GM23248 (cell line): ENCODE measurements at places on chromosomes 16 and 17.

DNA sequence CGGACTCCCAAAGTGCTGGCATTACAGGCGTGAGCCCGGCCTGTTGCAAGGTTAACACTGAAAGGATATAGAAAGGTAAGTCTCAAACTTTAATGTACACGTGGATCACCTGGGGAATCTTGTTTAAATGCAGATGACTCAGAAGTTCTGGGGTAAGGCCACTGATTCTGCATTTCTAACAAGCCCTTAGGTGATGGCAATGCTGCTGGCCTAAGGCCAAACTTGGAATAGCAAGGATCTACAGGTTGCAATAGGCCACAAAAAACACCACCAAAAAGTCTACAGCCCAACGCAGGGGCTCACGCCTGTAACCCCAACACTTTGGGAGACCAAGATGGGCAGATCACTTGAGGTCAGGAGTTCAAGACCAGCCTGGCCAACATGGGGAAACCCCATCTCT lies 4.2 kb downstream of the CMTM4 start:
- DNase-seq: no peak

DNA sequence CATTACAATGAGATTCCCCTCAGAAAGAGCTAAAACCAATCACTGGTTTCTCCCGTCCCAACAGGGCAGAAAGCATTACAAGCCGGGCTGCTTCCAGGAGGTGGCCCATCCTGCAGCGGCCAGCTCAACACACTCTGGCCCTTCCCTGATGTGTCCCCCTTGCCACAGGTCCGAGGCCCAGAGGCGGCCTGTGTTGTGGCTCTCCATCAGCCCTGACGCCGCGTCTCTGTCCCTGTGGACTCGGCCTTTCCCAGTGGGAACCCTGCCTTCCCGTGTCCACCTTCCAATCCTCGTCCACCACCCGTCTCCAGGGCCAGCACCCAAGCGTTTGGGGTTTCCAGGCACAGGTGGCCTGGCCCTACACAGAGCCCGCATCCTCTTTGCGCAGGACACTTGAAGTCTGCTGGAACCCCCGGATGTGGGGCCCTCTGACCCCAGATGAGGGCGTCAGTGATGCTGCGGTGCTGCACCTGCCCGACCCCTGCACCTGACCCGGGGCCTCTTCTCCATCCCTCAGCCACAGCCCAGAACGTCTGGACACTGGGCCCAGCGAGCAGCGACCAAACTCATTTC lies 21.1 kb downstream of the RAB40B start:
- DNase-seq: no peak

GRCh38 chr17:80116276-80116920 lies 15.0 kb downstream of the GAA start:
- DNase-seq: no peak

DNA sequence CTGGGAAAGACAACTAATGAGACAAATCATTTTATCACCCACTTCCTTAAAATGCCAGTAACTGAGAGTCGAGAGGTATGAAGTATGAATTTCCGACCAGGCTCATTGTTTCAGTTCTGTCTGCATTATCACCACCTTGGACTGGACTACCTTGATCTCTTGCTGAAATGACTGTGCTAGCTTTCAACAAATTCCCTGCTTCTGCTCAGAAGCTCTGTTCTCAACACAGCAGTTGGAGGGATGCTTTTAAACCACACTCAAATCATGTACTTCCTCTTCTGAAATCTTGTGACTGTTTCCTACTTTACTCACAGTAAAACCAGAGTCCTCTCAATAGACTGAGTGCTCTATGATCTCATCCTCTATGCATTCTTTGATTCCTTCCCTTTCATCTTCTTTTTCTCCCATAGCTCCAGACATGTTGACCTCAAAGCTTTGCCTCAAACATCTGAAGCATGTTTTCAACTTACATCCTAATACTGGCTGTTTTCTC lies 195.8 kb downstream of the KCNJ2 start:
- peak; percentile 57 for DNase-seq

DNA sequence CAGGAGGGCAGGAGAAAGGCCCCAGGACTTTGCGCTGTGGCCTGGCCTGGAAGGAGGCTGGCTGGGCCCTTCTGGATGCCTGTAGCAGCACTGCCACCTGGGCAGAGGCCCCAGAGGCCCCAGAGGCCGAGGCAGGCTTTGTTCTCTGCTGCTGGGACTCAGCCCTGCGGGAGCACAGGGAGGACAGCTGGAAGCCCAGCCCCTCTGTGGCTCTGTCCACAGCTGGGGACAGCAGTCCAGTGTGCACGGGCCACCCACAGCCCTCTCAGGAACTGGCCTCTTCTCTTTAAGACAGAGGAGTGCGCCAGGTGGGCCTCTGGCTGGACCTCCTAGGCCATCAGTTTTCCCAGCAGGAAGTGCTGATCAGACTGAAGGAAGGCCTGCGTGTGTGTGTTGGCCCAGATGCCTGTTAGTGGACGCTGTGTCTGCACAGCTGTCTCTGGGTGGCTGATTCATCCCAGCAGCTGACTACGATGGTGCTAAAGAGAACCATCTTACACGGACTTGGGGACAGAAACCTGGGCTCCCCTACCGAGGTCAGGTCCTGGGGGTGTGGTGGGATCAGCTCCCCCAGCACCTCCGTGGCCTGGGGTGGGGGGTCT lies 26.9 kb upstream of the ZNF750 start:
- peak; percentile 91 for DNase-seq

DNA sequence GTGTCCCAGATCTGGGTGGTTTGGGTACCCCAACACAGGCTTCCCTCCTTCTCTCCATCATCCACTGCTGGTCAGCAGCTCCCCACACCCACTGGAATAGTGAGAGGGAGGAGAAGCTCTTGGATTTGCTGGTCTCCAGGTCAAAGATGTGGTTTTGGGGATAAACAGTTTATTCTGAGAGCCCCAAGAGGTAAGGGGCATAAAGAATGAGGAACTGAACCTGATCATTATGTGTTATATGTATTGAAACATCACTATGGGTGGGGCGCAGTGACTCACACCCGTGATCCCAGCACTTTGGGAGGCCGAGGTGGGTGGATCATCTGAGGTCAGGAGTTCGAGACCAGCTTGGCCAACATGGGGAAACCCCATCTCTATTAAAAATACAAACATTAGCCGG lies 3.9 kb downstream of the DPEP2 start:
- no peak for DNase-seq

DNA sequence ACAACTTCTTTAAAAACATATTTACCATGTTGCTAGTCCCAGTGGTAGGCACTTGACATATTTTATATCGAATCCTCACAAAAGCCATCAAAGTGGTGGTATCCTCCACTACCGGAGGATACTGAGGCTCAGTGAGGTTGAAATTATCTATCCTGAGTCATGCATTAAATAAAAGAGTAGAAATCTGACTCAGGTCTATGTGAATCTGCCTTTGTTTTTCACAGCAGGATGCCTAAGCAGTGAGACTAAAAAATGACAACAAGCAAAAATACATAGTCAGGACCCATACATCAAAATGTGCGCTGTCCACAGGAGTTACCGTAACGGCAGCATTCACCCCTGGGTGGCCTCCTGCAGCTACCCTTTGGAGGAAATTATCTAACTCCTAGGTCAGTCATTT lies 17.7 kb downstream of the BRD7 start:
- peak; percentile 62 for DNase-seq

DNA sequence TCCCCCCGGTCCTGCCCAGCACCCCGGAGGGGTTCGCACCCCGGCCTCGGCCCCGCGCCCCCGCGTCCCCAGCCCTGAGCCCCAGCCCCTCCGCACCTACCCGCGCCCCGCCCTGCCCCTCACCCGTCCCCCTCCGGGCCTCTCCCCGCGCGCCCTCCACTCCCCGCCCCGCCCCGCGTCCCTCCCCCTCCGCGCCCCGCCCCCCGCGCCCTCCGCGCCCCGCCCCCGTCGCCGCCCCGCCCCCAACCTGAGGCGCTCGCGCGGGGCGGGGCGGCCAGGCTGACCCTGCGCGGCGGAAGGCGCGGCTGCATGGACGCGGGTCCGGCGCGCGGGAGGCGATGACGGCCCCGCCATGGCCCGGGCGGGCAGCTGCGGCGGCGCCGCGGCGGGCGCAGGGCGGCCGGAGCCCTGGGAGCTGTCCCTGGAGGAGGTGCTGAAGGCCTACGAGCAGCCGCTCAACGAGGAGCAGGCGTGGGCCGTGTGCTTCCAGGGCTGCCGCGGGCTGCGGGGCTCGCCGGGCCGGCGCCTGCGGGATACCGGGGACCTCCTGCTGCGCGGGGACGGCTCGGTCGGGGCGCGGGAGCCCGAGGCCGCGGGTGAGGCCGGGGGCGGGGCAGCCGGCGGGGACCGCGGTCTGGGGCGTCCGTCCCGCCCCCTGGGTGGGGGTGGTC lies at the start of gene SPIRE2:
Gene SPIRE2 (plus strand): TSS at position 277 of the 671 bp plus-strand sequence. CDS start 76 bp downstream, at position 353.
- DNase-seq: peak; percentile 91

DNA sequence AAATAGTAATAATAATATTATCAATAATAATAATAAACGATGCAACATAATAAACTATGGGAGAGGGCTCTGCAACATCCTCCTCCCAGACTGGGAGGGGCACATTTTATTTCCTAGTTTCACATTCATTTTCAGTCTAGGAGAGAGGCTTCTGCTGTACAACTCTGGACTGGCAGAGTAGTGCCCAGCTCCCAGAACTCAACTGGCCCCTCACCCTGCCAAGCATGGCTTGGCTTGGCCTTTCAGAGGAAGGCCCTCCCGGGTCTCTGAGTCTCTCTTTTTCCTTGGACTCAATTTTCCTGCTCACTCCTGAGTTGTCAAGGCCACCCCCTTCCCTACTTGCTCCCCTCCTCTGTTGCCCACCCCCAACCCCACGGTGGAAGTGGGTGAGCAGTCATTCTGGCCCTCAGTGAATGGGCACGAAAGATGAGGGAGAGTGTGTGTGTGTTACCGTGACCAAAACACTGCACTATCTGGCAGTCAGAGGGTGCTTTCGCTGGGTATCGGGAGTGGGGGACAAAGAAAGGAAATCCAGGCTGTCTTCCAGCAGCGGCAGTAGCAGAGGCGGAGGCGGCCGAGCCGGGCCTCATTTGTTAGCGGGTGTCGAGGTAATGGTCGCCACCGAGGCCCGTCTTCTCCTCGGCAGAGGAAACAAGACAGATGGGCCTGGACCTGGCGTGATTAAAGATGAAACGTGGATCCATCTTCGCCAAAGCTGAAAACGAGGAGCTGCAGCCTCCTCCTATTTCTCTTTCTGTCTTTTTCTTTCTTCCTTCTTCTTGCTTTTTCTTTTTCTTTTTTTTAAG lies 2.3 kb downstream of the HOXB4 start:
- no peak for DNase-seq

GRCh38 chr17:51638971-51639370 lies 378.6 kb downstream of the UTP18 start:
- no peak for DNase-seq

- DNase-seq: peak; percentile 41
These were observed 233.1 kb upstream of the AXIN2 start for GRCh38 chr17:65794572-65794971.

DNA sequence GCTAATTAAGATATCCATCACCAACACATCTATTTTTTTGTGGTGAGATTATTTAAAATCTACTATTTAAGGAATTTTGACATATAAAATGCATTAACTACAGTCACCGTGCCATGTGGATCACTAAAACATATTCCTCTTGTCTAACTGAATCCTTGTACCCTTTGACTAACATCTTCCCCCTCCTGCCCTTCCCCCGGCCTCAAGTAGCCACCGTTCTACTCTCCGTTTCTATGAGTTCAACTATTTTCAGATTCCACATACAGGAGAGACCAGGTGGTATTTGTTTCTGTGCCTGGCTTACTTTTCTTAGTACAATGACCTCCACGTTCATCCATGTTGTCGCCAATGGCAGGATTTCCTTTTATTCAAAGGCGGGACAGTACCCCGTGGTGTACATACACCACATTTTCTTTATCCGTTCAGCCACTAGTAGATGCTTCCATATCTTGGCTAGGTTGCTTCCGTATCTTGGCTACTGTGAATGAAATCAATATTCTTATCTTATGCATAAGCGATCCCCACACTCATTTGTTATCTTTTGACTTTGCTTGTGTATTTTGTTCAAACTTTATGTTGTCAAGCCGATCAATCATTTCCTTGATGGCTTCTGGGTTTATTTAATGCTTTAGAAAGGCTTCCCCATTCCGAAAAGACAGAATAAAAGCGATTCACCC lies 134.7 kb downstream of the KCNJ12 start:
- no peak for DNase-seq

- DNase-seq: no peak
These were observed 399.2 kb downstream of the CNTNAP4 start for GRCh38 chr16:76676356-76676755.

- DNase-seq: peak; percentile 66
These were observed 5.8 kb upstream of the OGFOD3 start for GRCh38 chr17:82424001-82424862.

- DNase-seq: no peak
These were observed 104.9 kb downstream of the AXIN2 start for GRCh38 chr17:65456368-65457151.

DNA sequence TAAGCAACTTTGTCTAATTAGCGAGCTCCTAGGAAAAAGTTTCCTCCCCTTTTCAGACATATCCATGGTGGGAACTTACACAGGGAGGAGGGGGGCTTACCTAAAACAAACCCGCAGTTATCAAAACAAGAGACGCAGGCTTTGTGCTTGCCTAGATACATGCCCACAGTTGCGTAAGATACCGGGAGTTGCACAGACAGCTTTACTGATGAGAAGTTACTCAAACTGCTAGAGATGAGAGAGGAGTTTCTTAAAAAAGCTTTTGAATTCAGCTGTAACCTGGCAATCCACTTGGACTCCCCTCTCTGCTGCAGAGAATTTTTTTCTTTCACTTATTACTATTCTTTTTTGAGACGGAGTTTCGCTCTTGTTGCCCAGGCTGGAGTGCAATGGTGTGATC lies 6.8 kb upstream of the ZP2 start:
- no peak for DNase-seq

- DNase-seq: no peak
These were observed 223.7 kb downstream of the ZNF423 start for GRCh38 chr16:49632086-49632794.

- DNase-seq: no peak
These were observed 3.7 kb downstream of the ADAD2 start for GRCh38 chr16:84194470-84195200.

DNA sequence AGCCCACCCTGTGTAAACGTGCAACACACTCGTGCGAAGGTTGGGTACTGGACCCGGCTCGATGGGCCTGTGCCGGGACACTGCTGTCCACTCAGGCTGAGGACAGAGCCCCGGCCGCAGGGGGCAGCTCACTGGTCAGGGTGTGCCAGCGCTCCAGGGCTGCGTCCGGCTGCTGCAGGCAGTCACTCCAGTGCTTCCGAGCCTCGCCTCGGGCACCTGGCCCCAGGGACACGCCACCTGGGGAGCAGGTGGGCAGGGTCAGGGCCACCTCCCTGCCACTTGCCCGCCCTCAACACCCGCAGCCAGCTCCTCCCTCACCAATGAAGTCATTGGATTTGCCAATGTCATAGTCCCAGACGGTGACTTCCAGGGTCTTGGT lies 4.7 kb downstream of the DOC2A start:
- DNase-seq: no peak

- DNase-seq: no peak
These were observed 37.4 kb downstream of the ANKRD11 start for GRCh38 chr16:89452925-89453324.

GRCh38 chr16:50266337-50267091 lies at the start of gene ADCY7:
Gene ADCY7 (plus strand): TSS chr16:50266551. CDS start chr16:50288180, 21,629 bp downstream.
- peak; percentile 93 for DNase-seq

DNA sequence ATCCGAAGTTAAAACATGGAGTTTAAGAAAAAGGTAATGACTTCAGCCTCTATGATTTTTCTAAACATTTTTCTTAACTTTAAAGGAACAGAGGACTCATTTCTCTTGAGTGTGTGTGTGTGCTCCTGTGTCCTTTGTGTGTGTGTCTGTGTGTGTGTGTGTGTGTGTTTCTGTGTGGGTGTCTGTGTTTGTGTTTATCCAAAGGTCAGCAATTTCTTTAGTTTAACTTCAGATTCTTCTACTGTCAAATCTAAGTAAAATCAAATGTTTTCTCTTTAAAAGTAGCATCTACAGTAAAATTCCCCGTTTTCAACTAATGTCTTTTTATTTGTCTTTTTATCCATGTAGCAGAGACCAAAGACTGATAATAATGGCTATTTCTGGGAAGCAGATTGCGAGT lies 31.8 kb downstream of the HSBP1 start:
- DNase-seq: no peak
